Muscle of leg (tissue), 16 donors: ENCODE measurements at places on chromosomes 16 and 17. TPM values are rescaled to one million over a fixed set of nuclear protein-coding genes. Genes with fewer than 3 reads are reported as not detected.

- peak; percentile 80 for DNase-seq
These were observed 696.9 kb downstream of the WWOX start for GRCh38 chr16:78796221-78796866.

GRCh38 chr17:48549914-48550501, 5.1 kb upstream of the HOXB2 start:
- no peak for DNase-seq

GRCh38 chr16:9003322-9003721, 39.6 kb upstream of the USP7 start:
- DNase-seq = no peak

- DNase-seq = peak; percentile 63
These were observed 141.2 kb downstream of the AATF start for GRCh38 chr17:37089956-37090355.

BAIAP3 gene
- 0.40 TPM for polyA plus RNA-seq

GRCh38 chr16:59848296-59848695, 1114.2 kb upstream of the GOT2 start:
- peak; percentile 82 for DNase-seq
